ENCODE measurements at places on chromosomes 5 and 9.

- DNase-seq = no peak
Observed at GRCh38 chr5:76600716-76601115, 22.5 kb downstream of the F2RL2 start.

GRCh38 chr5:176781638-176782570 is 28.5 kb upstream of the UNC5A start:
- no peak for DNase-seq

DNA sequence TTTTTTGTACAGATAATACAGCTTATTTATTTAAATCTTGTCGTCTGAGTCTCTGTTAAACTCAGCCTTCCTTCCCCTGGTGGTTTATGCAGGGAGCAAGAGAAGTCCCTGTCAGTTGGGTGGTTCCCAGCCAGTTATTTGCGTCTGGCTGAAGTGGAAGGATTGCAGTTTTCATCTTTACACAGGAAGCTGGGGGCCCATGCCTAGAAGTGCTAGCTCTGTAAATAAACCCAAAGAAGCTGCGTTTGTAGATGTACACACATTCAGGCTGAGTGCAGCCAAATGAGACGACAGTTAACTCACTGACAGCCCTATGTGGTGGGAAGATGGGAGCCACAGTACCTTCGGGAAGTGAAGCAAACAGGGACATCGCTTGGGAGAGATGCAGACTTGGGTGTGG is 122.1 kb downstream of the SAXO1 start:
- DNase-seq = no peak

DNA sequence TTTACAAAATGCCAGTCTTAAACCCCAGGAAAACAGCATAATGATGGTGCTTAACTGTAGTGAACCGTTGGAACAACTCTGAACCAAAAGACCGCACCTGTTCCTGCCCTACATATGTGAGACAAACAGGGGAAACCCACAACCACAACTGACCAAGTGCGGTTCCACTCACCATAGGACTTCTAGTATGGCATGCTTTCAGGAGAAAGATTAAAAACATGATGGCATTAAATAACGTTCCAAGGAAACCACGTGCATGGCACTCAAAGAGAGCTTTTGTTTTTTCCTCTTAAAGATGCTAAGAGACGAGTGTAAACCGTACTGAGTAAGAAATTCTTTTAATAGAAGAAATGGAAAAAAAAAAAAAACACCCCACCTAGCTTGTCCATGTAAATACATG is 119.8 kb downstream of the SSBP2 start:
- DNase-seq = no peak

GRCh38 chr5:116576053-116576713 is 1.6 kb upstream of the SEMA6A start:
- DNase-seq = peak; percentile 93

DNA sequence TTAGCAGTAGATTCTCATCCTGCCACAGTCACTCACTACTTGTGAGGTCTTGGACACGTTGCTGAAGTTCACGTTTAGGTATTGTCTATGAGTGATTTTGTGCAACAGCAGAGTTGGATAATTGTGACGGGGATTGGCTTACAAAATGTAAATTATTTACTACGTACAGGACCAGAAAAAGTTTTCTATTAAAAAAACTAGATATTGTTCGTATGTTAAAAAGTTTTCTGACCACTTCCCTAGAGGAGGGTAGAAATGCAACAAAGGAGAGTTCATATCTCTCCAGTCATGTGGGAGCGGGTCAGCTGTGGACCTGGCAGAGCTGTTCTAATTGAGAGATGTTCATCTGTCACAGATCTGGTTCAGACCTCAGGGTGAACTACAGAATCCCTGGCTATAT is 976.1 kb upstream of the NUDT12 start:
- no peak for DNase-seq

GRCh38 chr9:109799792-109800191 is 19.8 kb downstream of the PALM2AKAP2 start:
- DNase-seq = no peak

- DNase-seq = no peak
Observed at GRCh38 chr9:68672215-68672614, 32.8 kb upstream of the PIP5K1B start.

GRCh38 chr5:19751326-19751725 is 236.7 kb downstream of the CDH18 start:
- no peak for DNase-seq

DNA sequence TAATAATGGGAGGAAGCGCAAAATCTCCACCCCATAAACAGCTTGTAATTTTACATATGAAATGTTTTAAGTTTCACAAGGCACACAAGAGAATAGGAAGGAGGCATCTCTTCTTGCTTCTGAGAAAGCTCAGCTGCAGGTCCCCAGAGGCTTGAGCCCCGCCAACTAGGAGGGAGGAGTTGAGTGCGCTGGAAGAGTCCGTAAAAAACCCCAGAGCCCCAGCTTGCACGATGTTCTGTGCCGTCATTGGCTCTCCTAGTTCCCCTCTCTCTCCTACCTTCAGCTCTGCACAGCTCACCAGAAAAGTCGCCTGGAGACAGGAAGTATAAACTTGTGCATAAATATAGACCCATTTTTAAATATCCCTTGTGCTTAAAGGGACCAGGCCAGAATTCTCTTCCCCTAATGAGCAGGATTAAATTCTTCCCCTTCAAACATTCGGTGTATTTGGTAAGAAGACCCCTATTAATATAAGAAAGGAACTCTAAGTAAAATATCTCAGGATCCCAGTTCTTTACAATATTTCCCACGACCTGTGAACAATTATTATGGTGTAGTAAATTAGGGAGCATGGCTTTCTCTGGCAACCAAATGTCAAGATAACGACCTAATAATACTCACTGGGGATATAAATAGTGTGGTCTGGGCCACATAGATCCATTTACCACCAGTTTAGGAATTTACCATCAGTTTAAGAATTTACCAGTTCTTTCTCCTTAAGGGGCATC is 13.7 kb downstream of the GLRX start:
- DNase-seq = no peak

GRCh38 chr5:78726571-78726970 is 78.0 kb upstream of the LHFPL2 start:
- no peak for DNase-seq

DNA sequence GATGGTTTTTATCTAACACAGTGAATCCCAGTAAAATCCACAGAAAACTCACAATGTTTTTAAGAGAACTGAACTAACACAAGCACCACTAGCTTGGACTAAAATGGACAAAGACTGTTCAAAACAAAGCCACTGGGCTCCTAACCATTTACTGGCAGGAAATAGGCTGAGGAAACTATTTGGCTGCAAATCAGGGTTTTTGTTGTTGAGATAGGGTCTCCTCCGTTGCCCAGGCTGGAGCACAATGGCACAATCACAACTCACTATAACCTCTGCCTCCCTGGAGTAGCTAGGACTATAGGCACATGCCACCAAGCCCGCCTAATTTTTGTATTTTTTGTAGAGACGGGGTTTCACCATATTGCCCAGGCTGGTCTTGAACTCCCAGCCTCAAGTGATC is 99.7 kb downstream of the THBS4 start:
- no peak for DNase-seq

DNA sequence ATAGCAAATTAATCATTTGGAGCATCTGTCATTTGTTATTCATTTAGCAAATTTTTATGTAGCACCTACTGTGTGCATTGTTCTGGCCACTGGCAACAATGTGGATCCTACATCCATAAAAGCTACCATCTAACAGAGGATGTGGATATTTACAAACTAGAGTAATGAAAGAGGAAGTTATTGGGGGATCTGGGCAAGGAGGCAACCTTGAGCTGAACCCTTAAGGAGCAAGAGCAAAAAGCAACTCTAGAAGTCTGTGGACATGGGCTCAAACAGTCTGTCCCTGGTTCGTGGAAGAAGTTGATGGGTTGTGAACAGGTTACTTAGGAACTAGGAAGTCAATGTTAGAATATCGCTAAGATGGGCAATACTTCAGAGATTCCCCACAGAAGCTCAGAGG is 259.9 kb downstream of the SYK start:
- no peak for DNase-seq

DNA sequence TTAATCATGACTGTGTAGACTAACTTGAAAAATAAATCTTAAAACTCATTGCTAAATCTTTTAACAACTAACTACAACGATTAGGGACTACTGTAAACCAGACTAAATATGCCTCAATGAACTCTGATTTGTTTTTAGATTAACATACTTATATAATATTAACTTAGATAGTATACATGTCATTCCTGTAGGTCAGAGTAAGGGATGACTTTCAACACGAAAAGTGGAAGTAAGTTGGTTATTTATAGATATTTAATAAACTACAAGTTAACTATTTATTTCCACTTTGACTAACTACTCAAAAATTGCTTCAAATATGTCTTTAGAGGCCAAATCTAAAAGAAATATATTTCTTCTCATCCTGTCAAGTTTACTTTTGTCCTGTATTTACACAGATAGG is 795.6 kb downstream of the PTPRD start:
- no peak for DNase-seq

DNA sequence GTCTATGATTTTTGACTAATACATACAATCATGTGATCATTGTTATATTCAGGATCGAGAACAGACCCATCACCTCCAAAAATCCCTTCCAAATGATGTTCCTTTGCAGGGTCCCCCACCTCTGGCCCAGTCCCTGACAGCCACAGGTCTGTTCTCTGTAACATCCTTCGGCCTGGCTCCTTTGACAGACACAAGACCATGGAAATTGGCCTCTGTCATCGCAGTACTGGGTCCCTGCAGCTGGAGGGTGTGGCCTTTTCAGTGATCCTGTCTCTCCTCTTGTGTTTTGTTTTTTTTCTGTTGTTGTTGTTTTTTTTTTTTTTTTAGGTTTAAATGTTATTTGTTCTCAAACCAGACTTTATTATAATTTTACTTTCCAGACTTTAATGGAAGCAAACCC is 27.4 kb upstream of the ANKRD33B start:
- peak; percentile 12 for DNase-seq

DNA sequence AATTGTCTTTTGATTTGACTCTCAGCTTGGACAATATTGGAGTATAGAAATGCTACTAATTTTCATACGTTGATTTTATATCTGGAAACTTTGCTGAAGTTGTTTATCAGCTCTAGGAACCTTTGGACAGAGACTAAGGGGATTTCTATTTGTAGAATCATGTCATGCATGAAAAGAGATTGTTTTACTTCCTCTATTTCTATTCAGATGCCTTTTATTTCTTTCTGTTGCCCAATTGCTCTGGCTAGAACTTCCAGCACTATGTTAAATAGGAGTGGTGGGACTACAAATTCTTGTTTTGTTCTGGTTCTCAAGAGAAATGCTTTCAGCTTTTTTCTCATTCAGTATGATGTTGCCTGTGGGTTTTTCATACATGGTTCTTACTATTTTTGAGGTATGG is 112.8 kb upstream of the CDH12 start:
- no peak for DNase-seq

DNA sequence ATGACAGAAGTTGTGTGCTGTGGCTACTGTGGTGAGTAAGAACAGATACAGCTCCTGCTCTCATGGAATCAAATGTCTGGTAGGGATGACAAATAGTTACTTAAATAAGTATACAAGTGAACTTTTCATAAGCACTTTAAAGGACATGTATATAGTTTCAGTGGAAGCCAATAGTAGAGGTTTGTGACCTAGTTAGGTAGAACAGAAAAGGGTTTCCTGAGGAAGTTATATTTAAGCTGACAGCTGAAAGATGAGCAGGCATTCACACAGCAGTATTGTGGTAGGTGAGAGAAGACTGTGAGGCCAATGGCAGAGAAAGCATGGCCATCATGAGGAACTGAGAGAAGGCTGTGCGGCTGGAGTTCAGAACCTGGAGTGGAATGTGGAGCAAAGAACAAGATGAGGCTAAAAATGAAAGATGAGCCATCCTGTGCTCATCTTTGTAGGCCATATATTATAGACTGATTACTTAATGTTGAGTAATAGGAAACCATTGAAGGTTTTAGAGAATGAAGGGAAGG is 15.4 kb downstream of the FAM174A start:
- no peak for DNase-seq

DNA sequence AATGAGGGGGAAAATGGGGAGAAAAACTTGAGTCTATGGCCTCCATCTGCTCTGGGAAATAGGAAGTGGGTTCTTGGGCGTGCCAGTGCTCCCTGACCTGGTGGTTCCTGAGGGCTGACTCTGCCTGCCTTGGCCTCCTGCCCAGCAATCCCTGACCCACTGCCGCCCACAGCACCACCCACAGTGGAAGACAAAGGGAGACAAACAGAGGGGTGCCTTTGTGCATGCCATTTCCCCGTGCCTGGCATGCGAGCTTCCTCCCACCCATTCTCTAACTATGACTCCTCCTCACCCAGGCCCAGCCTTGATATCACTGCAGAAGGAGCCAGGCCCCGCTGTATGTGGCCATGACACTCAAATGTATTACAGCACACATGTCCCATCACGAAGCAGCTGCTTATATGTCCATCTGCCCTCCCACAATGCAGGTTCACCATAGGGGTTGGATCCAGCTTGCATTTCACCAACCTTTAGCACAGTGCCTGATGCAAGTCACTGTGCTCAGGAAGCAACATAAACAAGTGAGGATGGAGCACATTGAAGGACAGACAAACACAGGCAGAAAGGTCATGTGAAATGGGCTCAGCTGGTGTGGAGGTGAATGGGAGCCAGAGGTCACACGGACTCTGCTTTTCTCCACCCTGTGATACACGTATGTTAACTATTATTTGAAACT is 84.4 kb downstream of the ADRB2 start:
- DNase-seq = peak; percentile 82

GRCh38 chr5:176817841-176818377 is 7.5 kb downstream of the UNC5A start:
- peak; percentile 88 for DNase-seq

- no peak for DNase-seq
Observed at GRCh38 chr5:14737291-14737690, 72.8 kb downstream of the OTULIN start.

- no peak for DNase-seq
Observed at GRCh38 chr9:123342247-123342646, 13.8 kb upstream of the CRB2 start.

GRCh38 chr5:176415240-176415951 is 943 bp downstream of the CLTB start:
- no peak for DNase-seq

- DNase-seq = no peak
Observed at GRCh38 chr5:171521679-171522078, 102.2 kb downstream of the FGF18 start.

DNA sequence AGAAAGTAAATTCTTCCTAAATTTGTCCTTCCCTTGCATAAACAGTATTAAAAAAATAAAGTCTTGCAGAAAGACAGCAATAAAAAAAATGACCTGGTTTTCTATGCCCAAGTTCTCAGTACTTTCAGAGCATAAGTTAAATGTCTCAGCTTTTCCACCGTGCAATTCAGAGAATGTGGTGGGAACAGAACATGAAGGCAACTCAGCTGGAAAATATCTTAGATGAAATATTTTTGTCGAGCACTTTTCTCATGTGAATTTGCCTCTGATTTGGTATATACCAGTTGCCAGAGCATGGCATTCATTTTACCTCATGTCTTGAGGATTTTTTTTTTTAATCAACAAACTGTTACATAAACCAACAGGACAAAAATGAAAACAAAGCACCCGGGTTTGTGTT is 176.1 kb downstream of the CETN3 start:
- DNase-seq = no peak

Measured in posterior cingulate gyrus (tissue), 11 donors.